ENCODE measurements at places on chromosomes 13 and 19.

DNA sequence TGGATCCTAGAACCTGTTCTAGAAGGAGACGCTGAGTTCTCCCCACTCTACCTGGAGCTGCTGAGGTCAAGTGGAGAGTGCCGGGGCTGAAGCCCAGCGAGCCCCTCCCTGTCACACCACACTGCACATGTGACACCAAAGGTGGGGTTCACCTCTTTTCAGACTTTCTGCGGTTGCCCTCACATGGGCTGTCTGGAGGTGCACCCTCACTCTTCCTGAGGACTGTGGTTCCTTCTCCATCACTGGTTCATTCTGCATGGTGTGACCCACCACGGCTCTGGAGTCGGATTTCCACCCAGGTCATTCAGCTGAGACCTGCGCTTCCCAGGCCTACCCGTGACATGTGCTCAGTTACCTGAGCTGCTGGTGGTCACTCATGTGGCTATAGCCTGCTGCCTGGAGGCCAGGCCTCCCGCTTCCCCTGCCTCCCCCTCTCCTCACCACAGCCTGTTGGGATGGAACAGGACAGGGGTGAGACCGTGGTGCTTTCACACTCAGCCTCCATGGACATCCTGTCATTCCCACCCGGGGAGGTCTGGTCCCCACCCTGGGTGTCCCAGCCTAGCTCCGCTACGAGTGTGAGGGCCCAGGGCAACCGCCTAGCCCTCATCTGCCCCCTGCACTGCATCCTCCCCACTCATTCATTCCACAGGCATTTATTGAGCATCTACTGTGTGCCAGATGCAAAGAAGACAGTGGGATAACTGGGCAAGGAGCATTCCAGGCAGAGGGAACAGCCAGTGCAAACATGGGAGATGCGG lies 605 bp upstream of the A1BG start:
- DNase-seq: no peak

GRCh38 chr13:29849731-29850212 lies 645 bp downstream of the UBL3 start:
- DNase-seq: peak; percentile 41

DNA sequence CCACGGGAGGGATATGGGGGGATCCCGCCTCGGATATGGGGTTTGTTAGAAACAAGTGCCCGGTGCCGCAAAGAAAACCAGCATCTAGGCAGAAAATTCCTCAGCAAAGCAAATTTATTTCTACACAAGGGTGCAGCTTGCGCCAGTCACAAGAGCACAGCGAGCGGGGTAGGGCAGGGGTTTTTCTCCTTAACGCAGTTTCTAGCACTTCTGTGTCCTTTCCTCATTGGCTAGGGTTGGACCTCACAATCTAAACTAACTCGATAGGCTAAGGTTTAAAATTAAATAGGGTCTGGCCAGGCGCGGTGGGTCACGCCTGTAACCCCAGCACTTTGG lies 595 bp downstream of the ZNF440 start:
- DNase-seq: no peak

DNA sequence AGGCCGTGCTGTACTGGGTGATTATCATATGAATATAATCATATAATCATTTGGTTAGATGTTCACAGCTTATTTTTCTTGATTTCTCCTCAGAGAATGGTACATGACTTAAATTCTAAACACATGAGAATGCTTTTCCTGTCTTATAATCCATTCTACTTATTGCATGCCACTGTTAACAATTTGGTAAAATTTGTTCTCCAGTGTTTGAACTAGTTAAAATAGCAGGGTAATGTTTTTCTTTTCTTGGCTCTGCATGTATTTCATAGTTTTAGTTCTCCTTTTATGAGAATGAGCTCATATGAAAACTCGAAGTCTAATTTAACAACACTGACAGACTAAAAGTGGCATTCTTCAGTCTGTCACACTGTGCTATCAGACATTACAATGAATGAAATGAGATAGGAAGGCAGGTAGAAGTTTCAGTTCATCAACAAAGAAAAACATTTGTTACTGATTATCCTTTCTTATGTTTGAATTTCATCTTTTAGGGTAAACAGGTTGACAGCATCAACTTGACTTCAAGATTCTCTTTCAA lies 10.2 kb downstream of the SPRYD7 start:
- no peak for DNase-seq

DNA sequence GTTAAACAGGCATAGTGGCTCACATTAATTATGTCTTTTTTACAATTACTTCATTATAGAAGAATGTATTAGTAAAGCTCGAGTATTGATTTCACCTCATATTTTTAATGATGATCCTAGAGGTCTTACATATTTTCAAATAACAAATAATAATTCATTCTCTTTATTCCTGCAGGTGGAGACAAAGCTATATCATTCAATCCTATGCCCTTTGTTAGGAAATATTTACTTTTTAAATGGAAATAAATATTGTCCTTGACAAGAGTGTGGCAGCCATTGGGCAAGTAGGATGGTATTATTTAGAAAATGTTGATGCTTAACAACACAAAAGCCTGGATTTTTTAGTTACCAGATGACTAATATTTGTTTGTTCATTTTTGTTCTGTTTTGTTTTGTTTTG lies 127.6 kb downstream of the COG6 start:
- no peak for DNase-seq

DNA sequence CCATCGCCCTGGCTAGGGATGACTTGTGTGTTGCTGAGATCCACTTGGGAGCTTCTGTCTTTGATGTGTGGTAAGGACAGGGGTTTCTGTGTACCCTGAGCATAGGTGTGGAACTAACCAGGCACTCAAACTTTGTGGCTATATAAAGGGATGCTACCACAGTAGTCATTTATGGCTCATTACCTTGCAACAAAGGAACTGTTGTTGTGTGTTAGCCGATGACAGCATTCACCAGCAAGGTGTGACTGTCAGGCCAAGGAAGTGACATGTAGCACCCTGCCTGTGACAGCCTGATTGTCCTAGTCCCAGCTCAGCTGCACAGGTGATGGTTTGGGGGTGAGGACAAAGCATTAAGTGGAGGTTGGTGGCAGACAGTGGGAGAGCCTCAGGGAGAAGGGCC lies 73.6 kb downstream of the COG3 start:
- DNase-seq: no peak

- no peak for DNase-seq
Observed at GRCh38 chr13:71457645-71458044, 409.4 kb downstream of the DACH1 start.

GRCh38 chr13:72931311-72931710 lies 127.5 kb upstream of the KLF5 start:
- no peak for DNase-seq

DNA sequence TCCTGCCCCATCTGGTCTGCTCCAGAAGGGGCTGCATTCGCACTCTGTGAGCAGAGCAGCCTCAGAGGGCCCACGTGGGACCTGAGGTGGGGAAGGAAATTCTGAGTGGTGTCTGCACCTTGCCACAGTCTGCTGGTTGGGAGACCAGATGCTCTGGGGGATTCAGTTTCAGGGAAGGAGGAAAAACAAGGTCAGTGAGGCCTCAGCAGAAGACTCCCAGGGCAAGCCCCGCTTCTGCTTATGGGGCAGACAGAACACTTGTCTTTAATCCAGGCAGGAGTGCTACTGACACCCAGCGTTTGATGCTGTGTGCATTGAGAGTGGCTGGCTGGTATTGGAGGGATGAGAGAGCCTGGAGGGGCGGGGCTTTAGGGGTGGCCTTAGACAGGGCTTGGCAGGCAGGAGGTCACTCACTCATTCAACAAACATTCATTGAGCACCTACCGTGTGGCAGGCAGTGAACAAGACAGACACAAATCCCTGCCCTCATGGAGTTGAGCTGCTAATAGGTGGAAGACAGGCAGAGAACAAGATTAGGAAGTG lies 4.9 kb upstream of the CLEC17A start:
- no peak for DNase-seq

GRCh38 chr13:48304143-48304876 lies 759 bp downstream of the RB1 start:
- no peak for DNase-seq

DNA sequence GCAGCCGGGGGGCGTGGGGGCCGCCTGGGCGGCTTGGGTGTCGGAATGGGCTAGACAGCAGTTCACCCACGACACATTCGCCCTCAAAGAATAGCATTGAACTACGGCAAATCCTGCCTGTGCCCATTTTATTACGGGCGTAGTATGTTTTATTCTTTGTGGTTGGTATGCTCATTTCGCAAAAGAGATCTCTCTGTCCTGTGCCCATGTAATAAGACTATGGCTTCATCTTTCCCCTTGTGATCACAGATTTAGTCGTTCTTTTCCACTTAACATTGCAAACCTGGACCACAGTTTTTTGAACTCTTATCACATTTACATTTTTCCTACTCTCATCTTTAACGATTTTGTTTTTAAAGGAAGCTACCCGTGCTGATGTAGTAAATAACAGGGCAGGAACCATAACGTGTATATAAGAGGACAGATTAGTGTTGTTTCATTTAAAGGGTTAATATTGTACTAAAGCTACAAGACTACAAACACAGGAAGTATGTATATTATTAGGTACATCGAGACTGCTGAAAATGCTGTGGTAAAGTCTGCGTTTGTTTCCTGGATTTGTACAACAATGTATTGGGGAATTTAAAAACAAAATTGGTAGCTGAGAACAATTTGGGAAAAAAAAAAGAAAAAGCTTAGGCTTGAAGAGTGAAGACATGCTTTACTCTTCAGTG lies 3.2 kb upstream of the MYCBP2 start:
- DNase-seq: no peak

- DNase-seq: no peak
Observed at GRCh38 chr13:101092985-101093384, 323.3 kb downstream of the NALCN start.

DNA sequence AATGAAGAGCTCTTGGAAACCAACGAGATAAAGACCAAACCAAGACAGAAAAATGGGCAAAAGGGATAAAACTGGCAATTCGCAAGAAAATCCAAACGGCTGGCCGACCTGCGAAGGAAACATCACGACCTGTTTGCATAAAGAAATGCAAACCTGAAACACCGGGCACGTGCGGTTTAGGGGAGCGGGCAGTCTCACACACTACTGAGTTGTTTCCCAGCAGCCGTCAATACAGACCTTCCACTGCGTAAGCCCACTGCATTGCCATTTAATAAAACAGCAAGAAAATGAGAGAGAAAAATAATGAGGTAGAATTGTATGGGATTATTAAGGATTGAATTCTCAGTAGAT lies 642 bp upstream of the PEG3 start:
- no peak for DNase-seq

DNA sequence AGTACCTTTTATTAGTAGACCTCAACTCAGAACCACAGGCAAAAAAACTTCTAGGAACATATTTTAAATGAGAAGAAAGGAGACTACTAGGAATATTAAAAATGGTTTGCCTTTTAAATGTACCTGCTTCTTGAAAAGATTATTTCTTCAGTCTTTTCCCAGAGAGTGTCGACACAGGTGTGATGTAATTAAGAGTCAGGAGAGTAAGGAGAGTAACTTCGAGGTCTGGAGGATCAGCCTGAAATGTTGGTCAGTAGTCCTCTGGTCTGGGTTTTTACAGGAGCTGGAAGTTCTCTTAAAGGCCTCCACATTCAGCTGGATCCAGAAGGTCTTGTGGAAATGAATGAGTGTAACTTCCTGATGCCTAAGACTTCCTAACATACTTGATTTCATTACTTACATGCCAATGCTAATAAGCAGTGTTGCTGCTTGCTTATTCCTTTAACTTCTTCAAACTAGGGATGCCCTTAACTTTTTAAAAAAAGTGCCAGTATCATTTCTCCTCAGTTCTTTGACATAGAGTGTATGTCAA lies at the start of gene KCTD4:
Gene KCTD4 (minus strand): TSS at position 345 of the 532 bp plus-strand sequence. CDS start 6,478 bp downstream, outside the sequence.
- DNase-seq: no peak

GRCh38 chr13:51663973-51664957 lies 80.0 kb downstream of the WDFY2 start:
- no peak for DNase-seq

DNA sequence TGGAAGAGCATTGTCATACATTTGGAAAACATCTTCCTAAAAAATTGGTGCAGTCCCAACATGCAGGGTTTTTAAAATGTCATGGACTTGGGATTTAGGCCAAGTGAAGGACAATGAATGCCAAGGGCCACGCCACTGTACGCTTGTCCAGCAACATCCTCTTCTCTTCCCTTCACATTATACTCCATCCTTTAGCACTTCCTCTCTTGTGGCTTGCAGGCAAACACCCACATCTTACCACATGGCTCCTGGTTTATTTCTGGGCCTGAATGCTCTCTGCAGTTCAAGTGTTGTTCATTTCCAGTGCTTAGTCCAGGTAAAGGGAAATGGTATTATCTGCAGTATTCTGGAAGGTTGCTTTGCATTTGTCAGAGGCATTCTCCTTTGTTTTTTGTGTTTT lies 45.0 kb downstream of the CBY2 start:
- DNase-seq: no peak

DNA sequence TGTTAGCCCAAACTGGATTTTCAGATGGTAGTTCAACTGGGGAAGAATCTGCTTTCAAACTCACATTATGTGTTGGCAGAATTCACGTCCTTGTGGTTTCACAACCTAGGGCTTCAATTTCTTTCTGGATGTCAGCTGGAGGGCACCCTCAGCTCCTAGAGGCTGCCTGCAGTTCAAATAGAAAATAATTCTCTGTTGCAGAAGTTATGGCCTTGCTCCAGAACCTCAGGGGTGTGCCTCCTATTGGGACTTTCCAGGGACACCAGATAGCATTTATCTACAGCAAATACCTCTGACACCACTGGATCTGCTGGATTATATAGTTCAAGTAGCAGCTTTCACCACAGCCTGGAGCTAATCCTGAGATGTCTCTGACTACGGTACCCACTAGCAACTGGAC lies 11.8 kb upstream of the RB1 start:
- DNase-seq: no peak

DNA sequence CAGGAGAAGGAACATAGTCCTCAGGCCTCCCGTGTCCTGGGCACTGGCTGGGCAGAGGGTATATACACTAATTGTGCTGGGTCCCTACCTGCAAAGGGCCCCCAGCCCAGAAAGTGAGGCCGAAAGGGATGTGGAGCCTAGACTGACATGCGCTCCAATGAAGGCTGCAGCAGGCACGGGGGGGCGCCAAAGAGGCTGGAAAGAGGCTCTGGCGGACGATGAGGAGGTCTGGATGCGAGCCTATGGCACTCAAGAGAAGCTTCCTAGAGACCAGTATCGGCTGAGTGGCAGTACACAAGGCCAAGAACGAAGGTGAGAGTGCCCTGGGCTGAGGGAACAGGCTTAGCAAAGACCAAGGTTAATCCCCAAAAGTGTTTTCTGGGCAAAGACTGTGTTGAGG lies 16.6 kb downstream of the VRK3 start:
- DNase-seq: no peak

DNA sequence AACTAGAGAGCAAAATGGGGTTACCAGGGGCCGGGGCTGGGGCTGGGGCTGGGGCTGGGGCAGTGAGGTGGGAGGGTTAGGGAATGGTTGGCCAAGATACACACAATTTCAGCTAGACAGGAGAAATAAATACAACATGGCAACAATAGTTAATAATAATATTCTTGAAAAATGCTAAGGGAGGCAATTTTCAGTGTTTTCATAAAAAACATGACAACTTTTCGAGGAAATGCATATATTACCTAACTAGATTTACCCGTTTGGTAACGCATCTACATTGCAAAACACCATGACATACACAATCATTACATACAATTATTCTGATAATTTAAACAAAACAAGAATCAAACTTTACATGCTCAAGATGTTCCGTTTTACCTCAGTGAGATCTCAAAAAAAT lies 12.2 kb downstream of the RFPL4AL1 start:
- DNase-seq: no peak

All from CD4-positive, alpha-beta T cell (primary cell).